ENCODE measurements at places on chromosomes 1 and 21. TPM values are rescaled to one million over a fixed set of nuclear protein-coding genes. Genes with fewer than 3 reads are reported as not detected.

- DNase-seq: no peak
- no peaks in the 10 kb centered on the region for H3K27me3 ChIP-seq
- no peak overlapping the region for H3K27ac ChIP-seq
- peaks cover 29% of the 10 kb centered on the region for H3K4me1 ChIP-seq
- H3K4me3 ChIP-seq: no peak overlapping the region
- no peaks in the 10 kb centered on the region for H3K36me3 ChIP-seq
Observed at GRCh38 chr1:161088587-161089110, 709 bp downstream of the NECTIN4 start.

- no peak overlapping the region for H3K4me3 ChIP-seq
- no peak for DNase-seq
- H3K27ac ChIP-seq: no peak overlapping the region
- peaks cover 2% of the 10 kb centered on the region for H3K27me3 ChIP-seq
- peaks cover 2% of the 10 kb centered on the region for H3K36me3 ChIP-seq
Observed at GRCh38 chr1:31485166-31485565, 72.2 kb downstream of the SERINC2 start.

GRCh38 chr21:36282568-36283230, 37.3 kb upstream of the MORC3 start:
- H3K36me3 ChIP-seq: peaks cover 5% of the 10 kb centered on the region
- H3K4me3 ChIP-seq: no peak overlapping the region
- H3K27ac ChIP-seq: no peak overlapping the region
- H3K4me1 ChIP-seq: peaks cover 6% of the 10 kb centered on the region
- no peak for DNase-seq

- H3K27ac ChIP-seq: no peak overlapping the region
- no peaks in the 10 kb centered on the region for H3K36me3 ChIP-seq
- no peak for DNase-seq
- H3K4me1 ChIP-seq: no peaks in the 10 kb centered on the region
Observed at GRCh38 chr1:159775716-159776115, 5.0 kb upstream of the DUSP23 start.

DNA sequence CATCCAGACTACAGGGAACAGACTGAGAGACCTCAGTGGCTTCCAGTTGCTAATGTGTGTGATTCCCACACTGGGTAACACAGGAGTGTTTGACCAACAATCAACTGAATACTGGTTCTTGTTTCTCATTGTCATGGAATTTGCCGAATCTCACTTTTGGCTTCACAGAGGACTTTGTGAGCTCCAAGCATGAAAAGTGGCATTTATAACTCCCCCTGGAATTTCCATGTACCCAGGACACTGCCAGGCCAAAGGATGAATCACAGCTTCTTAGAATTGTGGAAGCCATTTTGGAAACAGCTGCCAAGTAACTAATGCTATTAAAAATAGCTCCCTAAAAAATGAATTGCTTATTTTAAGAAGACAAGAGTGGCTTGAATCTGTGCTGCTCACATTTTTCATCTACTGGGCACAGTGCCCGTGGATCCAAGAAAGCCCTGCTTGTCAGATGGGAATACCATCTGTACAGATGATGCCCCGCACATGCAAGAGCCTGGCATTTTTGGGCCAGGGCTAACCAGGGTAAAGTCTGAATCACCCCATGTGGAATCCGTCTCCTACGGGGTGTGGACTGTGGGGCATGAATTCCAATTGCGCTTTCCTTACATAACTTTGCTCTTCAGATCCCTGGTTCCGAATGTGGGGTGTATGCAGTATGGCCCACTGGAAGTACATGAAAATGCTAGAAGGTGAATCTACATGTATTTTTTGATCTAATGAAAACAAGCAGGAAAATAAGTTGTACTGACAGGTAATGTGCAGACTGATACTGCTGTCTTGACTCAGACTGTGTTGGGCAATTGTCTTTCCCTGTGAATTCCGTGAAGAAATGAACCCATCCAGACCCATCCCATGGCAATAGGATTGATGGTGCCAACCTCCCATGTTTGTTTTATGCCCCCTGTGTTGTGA, 487.3 kb downstream of the SIPA1L2 start:
- H3K4me3 ChIP-seq: no peak overlapping the region
- H3K36me3 ChIP-seq: no peaks in the 10 kb centered on the region
- DNase-seq: no peak
- H3K4me1 ChIP-seq: no peaks in the 10 kb centered on the region

- H3K4me1 ChIP-seq: peaks cover 46% of the 10 kb centered on the region
- peaks cover 3% of the 10 kb centered on the region for H3K36me3 ChIP-seq
- DNase-seq: peak; percentile 44
- H3K27ac ChIP-seq: peak overlapping the region; percentile 100
Observed at GRCh38 chr1:171742577-171742922, 685 bp upstream of the VAMP4 start.

DNA sequence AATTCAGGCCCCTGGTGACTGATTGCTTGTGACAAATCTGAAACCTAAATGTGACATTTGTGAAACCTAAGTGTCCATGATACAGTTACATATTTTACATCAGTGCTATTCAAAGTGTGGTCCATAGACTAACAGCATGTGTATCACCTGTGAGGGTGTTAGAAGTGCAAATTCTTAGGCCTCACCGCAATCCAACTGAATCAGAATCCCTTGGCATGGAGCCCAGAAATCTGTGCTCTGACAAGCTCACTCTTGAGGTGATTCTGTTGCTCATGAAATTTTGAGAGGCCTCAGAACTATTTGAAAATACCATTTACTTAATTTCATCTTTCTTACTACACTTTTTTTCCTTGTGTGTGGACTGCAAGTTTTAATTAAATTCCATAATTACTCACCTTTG, 587.9 kb downstream of the ADGRL2 start:
- H3K4me3 ChIP-seq: no peak overlapping the region
- H3K36me3 ChIP-seq: no peaks in the 10 kb centered on the region
- no peaks in the 10 kb centered on the region for H3K27me3 ChIP-seq
- H3K27ac ChIP-seq: no peak overlapping the region

GRCh38 chr1:203271018-203271743, 34.1 kb upstream of the BTG2 start:
- peaks cover 52% of the 10 kb centered on the region for H3K4me1 ChIP-seq
- peak overlapping the region; percentile 52 for H3K27ac ChIP-seq
- H3K27me3 ChIP-seq: no peaks in the 10 kb centered on the region
- no peaks in the 10 kb centered on the region for H3K36me3 ChIP-seq
- DNase-seq: peak; percentile 84
- no peak overlapping the region for H3K4me3 ChIP-seq

DNA sequence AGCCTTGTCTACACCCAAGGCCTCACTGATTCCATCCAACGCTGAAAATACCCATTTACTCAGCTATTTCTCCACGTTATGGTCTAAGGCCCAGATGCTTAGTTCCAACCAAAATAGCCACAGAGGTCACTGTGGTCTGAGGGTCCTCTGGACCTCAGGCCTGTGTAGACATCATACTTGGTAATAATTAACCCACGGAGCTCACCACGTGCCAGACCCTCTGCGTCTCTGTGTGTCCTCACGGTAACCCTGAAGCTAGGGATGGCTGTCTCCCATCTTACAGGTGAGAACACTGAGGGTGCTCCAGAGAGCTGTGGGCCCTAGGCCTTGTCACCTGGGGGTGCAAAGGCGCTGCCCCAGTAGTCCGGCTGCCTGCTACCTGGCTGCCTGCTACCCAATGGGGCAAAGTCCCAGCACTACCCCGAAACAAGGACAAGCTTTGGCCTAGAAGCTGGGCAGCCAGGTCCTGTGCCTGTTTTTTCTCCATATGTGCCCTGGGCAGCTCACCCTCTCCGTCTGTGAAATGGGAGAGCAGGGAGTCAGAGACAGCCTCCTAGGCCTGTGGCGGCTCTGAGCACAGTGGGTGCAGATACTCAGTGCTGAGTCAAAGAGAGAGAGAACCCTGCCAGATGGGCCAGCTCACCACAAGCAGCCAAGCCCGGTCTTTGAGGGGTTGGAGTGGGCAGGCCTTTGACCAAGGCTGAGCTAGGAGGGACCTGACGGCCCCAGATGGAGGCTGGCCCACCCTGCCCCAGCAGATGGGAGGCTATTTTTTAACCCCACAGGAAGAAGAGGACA, 17.0 kb upstream of the RUNX3 start:
- no peak overlapping the region for H3K4me3 ChIP-seq
- peak overlapping the region; percentile 10 for H3K27ac ChIP-seq
- H3K4me1 ChIP-seq: peaks cover 41% of the 10 kb centered on the region
- no peaks in the 10 kb centered on the region for H3K27me3 ChIP-seq
- peak; percentile 43 for DNase-seq
- peaks cover 20% of the 10 kb centered on the region for H3K36me3 ChIP-seq

DNA sequence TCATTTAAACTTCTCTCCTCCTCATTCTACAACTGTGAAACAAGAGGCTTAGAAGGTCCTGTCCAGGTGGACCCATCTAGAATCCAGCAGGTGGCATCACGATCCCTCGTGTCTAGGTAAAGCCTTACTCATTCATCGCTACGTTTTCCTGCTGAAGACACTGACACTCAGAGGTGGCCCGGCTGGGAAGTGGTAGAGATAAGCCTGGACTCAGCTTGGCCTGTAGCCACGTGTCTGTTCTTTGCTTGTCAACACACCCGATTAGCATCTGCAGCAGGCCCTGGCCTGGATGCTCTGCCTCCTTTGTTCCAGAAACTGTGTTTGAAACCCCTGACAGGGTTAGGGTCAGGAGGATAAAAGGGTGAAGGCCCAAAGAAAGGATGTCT, 43.4 kb downstream of the PARP1 start:
- no peak for DNase-seq
- H3K27ac ChIP-seq: no peak overlapping the region
- H3K4me1 ChIP-seq: no peaks in the 10 kb centered on the region
- H3K36me3 ChIP-seq: peaks cover 68% of the 10 kb centered on the region
- H3K27me3 ChIP-seq: no peaks in the 10 kb centered on the region

DNA sequence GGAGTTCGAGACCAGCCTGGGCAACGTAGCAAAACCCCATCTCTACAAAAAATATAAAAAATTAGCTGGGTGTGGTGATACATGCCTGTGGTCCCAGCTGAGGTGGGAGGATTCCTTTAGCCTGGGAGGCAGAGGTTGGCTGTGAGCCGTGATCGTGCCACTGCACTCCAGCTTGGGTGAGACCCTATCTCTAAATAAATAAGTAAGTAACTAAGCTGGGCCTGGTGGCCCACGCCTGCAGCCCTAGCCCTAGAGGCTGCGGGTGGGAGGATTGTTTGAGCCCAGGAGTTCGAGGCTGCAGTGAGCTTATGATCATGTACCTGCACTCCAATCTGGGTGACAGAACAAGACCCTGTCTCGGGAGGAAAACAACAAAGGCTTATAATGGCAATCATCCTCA, 4.6 kb downstream of the CLIC4 start:
- no peak overlapping the region for H3K27ac ChIP-seq
- no peak for DNase-seq
- H3K36me3 ChIP-seq: no peaks in the 10 kb centered on the region
- H3K27me3 ChIP-seq: no peaks in the 10 kb centered on the region
- no peak overlapping the region for H3K4me3 ChIP-seq

- H3K4me3 ChIP-seq: no peak overlapping the region
- peaks cover 4% of the 10 kb centered on the region for H3K4me1 ChIP-seq
- no peaks in the 10 kb centered on the region for H3K27me3 ChIP-seq
- DNase-seq: no peak
- H3K36me3 ChIP-seq: peaks cover 10% of the 10 kb centered on the region
Observed at GRCh38 chr1:21143752-21144151, 32.9 kb downstream of the EIF4G3 start.

- H3K4me3 ChIP-seq: peak overlapping the region; percentile 72
- no peaks in the 10 kb centered on the region for H3K36me3 ChIP-seq
- H3K4me1 ChIP-seq: peaks cover 47% of the 10 kb centered on the region
- peak overlapping the region; percentile 88 for H3K27ac ChIP-seq
- peaks cover 4% of the 10 kb centered on the region for H3K27me3 ChIP-seq
- DNase-seq: peak; percentile 77
Observed at GRCh38 chr21:42684109-42684916, 30.9 kb downstream of the PDE9A start.

DNA sequence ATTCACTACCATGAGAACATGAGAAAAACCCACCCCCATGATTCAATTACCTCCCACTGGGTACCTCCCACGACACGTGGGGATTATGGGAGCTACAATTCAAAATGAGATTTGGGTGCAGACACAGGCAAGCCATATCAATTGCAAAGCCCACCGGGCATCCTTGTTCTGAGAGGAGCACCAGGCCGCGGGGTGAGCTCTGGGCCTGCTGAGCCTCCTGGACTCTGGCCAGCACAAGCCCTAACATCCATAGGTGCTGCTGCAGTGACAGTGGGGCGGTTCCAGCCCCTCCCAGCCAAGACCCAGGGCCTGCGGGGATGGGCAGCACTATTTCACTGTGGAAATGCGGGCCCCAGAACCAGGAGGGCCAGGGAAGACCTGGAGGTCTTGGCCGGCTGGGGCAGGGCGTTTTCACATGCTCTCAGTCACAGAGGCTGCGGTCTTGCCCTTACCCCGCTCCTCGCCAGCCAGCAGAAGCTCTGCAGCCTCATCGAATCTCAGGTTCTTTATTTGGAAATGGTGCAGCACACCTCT, 103.8 kb downstream of the PCBP3 start:
- no peak overlapping the region for H3K4me3 ChIP-seq
- DNase-seq: no peak
- no peak overlapping the region for H3K27ac ChIP-seq
- peaks cover 5% of the 10 kb centered on the region for H3K36me3 ChIP-seq
- no peaks in the 10 kb centered on the region for H3K27me3 ChIP-seq
- H3K4me1 ChIP-seq: peaks cover 2% of the 10 kb centered on the region

- H3K36me3 ChIP-seq: no peaks in the 10 kb centered on the region
- no peaks in the 10 kb centered on the region for H3K4me1 ChIP-seq
- no peaks in the 10 kb centered on the region for H3K27me3 ChIP-seq
- no peak overlapping the region for H3K27ac ChIP-seq
- DNase-seq: no peak
- no peak overlapping the region for H3K4me3 ChIP-seq
Observed at GRCh38 chr1:238777551-238777950, 608.8 kb upstream of the CHRM3 start.

DNA sequence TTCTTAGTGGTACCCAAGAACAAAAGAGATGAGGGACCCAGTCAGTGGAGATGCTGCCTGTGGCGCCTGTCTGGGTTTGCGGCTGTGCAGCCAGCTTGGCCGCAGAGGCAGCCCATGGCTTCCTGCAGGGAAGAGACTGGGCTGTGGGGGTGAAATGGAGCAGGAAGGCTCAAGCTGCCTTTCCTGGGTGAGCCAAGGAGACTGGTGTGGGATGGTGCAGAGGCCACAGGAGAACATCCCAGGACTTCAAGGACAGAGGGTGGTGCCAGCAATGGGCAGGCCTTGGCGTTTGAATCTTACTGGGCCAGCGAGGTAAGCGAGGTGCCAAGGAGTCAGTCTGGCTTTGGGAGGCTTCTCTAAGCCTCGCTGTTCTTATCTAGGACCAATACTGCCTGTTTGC, 26.4 kb downstream of the KCNA10 start:
- no peaks in the 10 kb centered on the region for H3K36me3 ChIP-seq
- DNase-seq: no peak
- no peaks in the 10 kb centered on the region for H3K27me3 ChIP-seq

- no peak overlapping the region for H3K27ac ChIP-seq
- no peaks in the 10 kb centered on the region for H3K27me3 ChIP-seq
- H3K36me3 ChIP-seq: peaks cover 7% of the 10 kb centered on the region
Observed at GRCh38 chr1:64886877-64887276, 79.5 kb downstream of the JAK1 start.

- no peak overlapping the region for H3K4me3 ChIP-seq
- peaks cover 13% of the 10 kb centered on the region for H3K36me3 ChIP-seq
- DNase-seq: no peak
- H3K27me3 ChIP-seq: no peaks in the 10 kb centered on the region
Observed at GRCh38 chr1:50852889-50853288, 107.2 kb downstream of the FAF1 start.

Gene HCN3
- 2.4 TPM for total RNA-seq

Gene TTC39A
- not detected for total RNA-seq

Gene IGSF9
- total RNA-seq: not detected

Gene CFHR3
- not detected for total RNA-seq

Gene RGS13
- total RNA-seq: not detected

Gene PPIAL4G
- total RNA-seq: 0.12 TPM
